ENCODE measurements at places on chromosomes 4 and X.

GRCh38 chrX:154600759-154601374, 15.9 kb downstream of the CTAG1A start:
- DNase-seq = no peak

- no peak for DNase-seq
Observed at GRCh38 chr4:89121387-89122068, 10.2 kb downstream of the TIGD2 start.

GRCh38 chr4:156946516-156947424, 24.8 kb downstream of the PDGFC start:
- peak; percentile 85 for DNase-seq

DNA sequence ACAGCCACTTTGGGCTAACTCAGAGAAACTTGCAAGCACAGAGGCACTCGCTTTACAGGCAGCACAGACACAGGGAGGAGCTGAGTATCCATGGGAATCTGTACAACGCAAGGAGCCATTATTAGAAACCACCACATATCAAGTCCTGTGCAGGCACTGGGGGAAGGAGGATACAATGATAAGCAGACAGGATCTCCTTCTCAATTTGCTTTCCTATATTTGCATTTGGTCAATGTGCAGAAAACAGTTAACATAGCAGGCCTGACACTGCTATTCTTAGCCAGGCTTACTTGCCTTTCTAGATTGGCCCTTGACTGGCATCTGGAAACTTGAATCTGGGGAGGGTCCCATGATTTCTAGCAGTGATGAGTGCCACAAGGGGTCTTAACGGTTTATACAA, 65.8 kb downstream of the TEC start:
- no peak for DNase-seq

DNA sequence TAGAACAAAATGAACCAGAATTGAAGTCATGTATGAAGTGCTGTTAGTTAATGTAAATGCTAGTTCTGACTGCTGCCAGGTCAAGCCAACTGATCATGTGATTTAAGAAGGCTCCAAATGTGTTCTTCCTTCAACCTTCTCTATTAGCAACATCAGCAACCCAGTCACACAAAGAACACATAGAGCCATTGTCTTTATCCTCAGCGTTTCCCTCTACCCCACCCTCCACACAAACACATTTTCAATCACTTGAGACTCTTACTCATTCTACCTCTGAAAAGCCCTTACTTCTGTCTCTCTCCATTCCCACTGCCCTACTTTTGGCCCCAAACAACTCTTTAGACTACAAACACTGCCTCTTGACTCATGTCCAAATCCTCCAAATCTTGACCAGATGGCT, 89.7 kb upstream of the KDR start:
- DNase-seq = no peak

GRCh38 chr4:5472160-5472591, 236.2 kb downstream of the EVC2 start:
- no peak for DNase-seq

DNA sequence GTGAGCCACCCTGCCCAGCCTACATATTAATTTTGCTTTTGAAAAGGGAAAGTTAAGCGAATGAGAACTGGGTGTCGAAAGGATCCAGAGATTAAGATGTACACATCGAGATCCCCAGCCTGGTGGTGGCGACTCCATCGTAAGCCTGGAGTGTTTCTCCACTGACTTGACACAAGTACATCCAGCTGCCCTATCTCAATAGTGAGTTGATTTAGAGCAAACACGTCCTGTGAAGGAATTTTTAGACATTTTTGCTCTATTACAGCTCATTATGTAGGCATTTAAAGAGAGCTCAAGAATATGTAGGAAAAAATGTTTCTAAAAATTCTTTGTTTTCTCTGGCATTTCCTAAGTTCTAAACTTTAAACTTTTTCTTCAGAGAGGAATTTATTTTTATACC, 11.7 kb upstream of the CLDN34 start:
- DNase-seq = no peak

DNA sequence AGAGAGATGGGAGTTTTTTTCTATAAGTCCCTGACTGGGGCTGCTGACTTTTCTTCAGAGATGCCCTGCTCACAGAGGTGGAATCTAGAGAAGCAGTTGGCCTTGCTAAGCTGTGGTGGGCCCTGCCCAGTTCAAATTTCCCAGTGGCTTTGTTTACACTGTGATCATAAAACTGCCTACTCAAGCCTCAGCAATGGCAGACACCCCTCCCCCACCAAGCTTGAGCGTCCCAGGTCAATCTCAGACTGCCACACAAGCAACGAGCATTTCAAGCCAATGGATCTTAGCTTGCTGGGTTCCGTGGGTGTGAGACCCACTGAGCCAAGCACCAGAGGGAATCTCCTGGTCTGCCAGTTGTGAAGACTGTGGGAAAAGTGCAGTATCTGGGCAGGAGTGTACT, 199.8 kb upstream of the WDFY3 start:
- DNase-seq = no peak

DNA sequence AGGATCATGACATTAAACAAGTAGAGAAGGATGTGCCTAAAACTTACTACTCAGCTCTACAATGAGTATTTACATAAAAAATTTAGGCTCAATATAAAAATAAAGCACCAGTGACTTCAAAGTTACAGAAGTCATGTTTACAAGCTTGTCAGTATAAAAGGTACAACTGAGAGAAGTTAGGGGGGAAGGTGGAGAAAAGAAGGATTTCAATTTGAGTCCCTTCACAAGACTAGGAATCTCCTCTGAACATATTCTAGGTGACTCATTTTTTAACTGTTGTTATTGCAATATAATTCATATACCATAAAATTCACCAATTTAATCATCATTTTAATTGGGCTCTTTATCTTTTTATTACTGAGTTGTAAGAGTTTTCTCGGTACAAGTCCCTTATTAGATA, 26.9 kb downstream of the FRYL start:
- no peak for DNase-seq

- DNase-seq = no peak
Observed at GRCh38 chr4:104507112-104507511, 12.4 kb upstream of the CXXC4 start.

GRCh38 chr4:188665491-188666457, 526.5 kb downstream of the TRIML1 start:
- no peak for DNase-seq

GRCh38 chrX:7086384-7086783, 61.1 kb upstream of the STS start:
- DNase-seq = no peak

DNA sequence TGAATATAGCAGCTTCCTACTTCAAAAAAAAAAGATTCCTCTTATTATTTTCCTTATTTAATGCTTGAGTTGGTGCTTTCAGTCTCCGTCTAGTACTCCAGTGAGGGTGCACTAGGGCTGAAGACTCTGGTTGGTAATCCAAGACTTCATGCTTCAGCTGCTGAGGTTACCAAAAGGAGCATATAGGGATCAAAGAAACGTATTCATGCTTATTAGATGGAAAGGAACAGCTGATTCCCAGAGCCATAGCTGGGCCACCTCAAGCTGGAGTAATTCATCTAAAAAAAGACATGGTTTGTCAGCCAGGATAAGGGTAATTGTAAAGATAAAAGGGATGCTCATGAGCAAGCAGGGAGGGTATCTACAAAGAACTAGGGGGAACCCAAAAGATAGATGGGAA, 131.7 kb upstream of the FAM47B start:
- DNase-seq = no peak

DNA sequence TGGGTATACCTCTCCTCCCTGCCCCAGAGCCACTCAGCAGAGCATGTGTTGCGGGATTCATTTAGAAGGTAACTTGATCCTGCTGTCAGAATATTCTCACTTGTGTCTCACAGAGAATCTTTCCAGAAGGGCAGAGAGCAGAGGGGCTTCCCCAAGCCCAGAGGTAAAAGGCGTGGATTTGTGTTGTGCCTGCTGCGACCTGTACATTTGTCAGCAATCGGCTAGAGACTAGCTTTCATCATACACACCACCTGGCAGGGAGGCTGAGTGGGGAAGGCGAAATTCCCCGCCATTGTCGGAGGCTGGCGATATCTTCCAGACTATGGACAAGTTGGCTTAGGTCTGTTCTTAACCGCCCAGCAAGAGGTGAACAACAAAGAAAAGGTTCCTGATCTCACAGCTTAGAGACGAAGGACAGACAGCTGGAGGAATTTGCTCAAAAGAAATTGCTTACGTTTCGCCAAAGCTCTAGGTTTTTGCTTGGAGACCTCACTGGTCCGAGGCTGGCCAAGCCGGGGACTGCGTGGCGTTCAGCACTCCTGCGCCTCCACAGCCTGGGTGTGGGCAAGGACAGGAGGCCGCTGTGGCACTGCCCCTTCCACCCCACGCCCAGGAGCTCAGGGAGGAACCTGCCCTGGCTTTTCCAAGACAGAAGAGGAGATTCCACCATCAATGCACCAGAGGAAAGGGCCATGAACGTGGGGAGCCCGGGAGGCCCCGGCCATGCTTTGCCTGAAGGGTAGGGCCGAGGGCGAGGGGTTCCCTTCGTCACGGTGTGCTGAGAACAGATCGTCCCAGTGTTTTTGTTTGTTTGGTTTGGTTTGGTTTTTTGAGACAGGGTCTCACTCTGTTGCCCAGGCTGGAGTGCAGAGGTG, 69.4 kb downstream of the DCTD start:
- no peak for DNase-seq

- no peak for DNase-seq
Observed at GRCh38 chr4:11608992-11609391, 180.3 kb upstream of the HS3ST1 start.

GRCh38 chr4:70925899-70926635, 23.9 kb downstream of the MOB1B start:
- DNase-seq = no peak

DNA sequence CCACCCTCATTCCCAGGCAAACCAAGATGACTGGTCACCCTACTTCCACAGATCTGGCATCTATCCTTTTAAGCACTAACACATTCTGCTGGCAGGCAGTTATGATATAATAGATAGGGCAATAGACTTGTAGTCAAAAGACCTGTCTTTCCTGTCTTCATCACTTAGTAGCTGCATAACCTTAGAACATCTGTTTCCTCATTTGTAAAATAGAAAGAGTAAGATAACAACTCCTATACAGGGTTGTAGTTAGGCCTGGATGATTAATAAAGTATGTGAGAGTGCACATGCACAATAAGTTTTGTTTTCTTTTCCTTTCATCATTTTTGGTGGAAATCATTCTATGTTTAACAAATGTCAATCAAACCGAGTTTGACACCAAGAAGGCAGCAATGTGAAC, 72.1 kb downstream of the GPR82 start:
- DNase-seq = no peak

DNA sequence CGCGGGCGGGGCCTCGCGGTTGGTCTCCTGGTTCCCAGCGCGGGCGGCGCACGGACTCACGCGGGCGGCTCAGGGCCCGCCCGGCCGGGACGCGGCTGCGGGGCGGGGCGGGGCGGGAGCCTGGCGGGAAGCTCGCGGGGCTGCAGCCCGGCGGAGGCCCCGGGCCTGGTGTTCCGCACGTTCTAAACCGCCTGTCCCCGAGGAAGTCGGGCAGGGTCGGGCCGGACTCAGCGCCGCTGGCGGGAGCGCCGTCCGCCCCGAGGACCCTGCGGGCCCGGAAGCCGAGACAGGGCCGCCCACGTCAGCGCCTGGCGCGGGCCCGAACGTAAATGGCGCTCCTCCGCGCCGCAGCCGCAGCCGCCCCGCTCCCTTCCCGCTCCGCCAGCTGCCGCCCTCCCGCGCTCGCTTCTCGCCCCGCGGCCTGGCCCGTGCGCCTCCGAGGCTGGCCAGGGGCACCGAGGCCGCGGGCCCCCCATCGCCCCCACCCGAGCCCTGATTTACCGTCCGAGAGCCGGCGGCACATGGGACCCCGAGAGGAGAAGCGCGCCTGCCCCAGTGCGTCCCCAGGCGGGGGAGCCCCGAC, 309 bp upstream of the CTBP1 start:
- DNase-seq = no peak

- DNase-seq = no peak
Observed at GRCh38 chrX:129653181-129653970, 1.4 kb downstream of the APLN start.

DNA sequence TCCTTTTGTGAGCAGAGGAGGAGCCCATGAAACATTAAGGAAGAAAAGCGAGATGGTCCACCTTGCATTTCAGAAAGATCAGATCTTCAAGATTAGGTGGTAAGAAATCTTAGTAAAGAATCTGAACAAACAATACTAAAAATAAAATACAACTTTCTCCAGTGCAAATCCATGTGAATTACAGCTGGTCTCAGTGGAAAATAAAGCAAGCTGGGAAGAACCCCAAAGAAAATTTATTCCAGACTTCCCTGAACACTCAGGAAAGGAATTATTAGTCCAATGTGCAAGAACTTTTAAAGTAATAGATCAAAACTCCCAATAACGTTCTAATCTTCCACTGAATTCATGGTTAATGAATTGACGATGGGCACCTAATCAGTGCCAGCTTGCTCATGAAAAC, 37.3 kb upstream of the C1QTNF7 start:
- DNase-seq = no peak

GRCh38 chr4:7506119-7506518, 71.4 kb upstream of the PSAPL1 start:
- DNase-seq = no peak

GRCh38 chrX:134764202-134764785, 106.0 kb upstream of the PLAC1 start:
- no peak for DNase-seq

GRCh38 chr4:94284889-94285288, 57.7 kb downstream of the HPGDS start:
- DNase-seq = no peak

DNA sequence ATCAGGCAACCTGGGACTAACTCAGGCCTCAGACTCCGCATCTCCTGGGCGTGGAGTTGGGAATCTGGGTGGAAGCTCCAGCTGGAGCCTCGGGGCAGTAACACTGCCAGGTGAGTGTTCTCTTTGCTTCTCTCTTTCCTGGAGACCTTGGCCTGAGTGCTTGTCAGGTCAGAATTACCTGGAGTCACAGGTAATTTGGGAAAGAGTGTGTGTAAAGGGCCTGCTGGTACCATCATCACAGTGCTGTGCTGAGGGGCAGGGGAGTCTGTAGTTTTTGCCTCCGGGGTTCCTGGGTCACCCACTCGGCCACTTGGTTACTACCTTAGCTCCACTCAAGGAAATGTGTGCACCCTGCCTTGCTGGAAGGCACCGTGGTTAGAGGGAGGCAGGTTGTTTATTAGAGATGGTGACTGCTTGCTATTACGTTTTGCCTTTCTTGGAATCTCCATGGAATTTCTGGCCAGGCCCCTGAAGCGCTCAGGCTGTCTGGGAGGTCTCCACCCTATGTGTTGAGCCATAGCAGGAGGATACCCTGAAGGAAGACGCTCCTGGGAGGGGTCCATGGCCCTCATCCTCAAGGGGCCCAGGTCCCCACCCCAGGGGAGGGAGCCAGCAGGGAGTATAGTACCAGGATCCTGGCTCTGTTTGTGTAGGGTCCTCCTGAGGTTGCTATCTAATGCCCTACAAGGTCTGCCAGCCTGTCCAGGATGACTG, 2.9 kb downstream of the GPR78 start:
- no peak for DNase-seq

GRCh38 chr4:185018834-185019455, 655 bp downstream of the HELT start:
- no peak for DNase-seq
